ENCODE measurements at places on chromosomes 4 and X.

DNA sequence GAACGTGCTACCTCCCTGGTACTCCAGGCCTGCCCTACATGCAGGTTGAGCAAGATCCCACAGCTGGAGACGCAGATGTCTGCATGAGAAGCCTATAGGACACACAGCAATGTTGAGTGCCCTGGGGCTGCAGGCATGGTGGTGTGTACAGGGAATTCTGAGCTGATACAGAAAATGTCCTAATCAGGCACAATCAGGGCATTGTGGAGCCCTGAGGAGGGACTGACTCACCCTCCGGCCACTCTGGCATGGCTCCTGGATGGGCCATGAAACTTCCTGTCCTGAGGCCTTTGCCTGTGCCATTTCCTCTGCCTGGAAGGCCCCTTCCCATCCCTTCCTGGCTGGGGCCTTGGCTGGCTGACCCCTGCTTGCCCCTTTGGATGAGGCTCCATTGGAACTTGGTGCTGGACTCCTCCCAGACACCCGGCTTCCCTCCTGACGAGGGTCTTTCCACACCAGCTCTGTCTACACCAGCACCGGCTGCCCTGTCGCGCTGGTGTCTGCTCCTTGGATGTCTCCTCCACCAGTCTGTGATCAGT, 16.7 kb upstream of the AFAP1 start:
- DNase-seq = no peak

GRCh38 chr4:80036949-80037685, 35.9 kb downstream of the ANTXR2 start:
- no peak for DNase-seq

- DNase-seq = no peak
Observed at GRCh38 chr4:151882072-151882803, 121.4 kb upstream of the GATB start.

- DNase-seq = no peak
Observed at GRCh38 chrX:73262991-73263390, 48.3 kb upstream of the NAP1L2 start.

- DNase-seq = no peak
Observed at GRCh38 chr4:119955256-119955655, 111.4 kb downstream of the MAD2L1 start.

DNA sequence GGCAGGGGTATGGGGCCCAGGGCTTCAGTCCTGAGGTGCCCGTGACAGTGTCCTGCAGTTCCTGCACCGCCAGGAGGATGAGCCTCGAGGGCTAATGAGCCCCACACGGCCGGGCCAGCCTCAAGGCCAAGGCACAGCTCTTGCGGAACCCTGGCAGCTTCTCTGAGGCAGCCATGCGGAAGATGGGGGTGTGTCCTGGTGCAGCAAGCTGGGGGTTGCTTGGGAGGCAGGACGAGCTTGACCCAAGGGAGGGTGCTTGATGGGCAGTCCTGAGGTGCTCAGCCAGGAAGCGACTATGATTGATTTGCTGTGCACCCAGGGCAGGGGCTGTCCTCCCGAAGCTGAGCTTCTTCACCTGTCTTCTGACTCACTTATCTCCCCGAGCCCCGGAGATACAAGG, 9.1 kb upstream of the FGFR3 start:
- no peak for DNase-seq

- no peak for DNase-seq
Observed at GRCh38 chr4:153019906-153020305, 83.8 kb downstream of the FHDC1 start.

- no peak for DNase-seq
Observed at GRCh38 chr4:148069086-148069894, 337.4 kb downstream of the ARHGAP10 start.

- DNase-seq = no peak
Observed at GRCh38 chr4:24686866-24687692, 102.7 kb upstream of the DHX15 start.

DNA sequence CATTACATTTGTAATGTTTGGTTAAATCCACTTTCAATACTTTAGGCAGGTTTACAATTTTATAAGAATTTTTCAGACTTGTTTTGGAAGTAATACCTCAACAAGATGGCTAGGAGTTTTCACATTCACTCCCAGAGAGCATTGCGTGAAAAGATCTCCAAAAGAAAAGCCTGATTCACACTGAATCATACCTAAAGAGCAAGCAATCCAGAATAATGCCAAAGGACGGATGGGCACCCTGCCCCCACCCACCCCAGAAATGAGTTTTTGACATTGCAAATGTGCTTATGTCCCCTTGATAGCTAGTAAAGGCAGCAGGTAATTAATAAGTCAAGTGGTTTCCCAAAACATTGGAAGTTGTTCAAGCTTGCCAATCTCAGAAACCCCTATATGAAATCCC, 557.7 kb upstream of the TENM3 start:
- DNase-seq = no peak

- DNase-seq = no peak
Observed at GRCh38 chrX:39895218-39896110, 202.3 kb downstream of the BCOR start.

GRCh38 chrX:68332201-68332731, 101.0 kb downstream of the OPHN1 start:
- no peak for DNase-seq

DNA sequence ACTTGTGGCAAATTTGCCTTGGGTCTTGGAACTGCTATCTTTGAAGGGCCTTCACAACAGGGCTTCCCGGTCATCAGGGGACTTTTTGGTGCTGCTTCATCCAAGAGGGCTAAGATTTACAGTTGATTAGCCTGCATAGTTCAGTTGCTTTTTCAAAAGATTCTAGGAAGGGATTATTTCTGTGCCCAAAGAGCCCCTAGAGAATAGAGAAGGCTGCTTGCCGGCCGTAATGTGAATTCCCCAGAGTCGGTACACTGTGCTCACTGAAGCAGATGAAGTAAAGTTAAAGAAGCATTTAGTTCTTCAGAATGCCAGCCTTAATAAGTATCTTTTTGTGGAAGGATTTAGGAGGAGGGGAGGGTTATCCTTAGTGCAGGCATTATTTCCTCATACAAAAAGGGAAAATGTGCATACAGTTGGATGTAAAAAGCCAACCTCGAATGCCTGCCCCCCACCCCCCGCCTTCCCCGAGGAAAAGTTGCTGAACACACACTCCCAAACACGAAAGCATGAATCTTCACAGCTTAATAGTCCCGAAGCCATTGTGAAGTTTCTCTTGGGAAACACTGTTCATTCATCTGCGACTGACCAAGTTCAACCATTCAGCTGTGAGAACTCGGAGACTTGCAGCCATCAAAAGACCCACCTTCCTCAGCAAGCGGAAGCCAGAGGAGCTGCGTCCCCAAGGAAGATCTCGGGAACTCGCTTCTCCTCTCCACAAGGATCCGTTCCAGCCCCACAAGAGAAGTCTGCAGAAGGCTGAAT, 47.6 kb downstream of the ANOS1 start:
- DNase-seq = no peak

DNA sequence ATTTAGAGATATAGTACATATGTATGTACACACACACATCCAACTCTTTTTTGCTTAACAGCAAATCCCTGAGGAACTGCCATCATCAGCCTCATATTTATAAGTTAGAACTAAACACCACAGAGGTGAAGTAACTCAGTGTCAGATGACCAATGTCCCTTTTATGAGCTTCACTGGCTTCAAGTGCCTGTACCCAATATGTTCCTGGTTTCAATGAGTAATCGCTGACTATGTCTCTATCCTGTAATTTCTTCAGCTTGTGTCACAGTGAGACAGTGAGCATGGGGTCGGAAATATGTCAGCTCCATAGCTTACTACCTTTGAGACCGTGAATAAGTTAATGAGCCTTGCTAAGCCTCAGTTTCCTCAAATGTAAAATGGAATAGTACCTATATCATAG, 136.2 kb upstream of the RASGEF1B start:
- no peak for DNase-seq

- DNase-seq = no peak
Observed at GRCh38 chr4:128335541-128335940, 47.9 kb upstream of the PGRMC2 start.

- no peak for DNase-seq
Observed at GRCh38 chr4:88230461-88230891, 53.9 kb downstream of the PPM1K start.

GRCh38 chr4:187209921-187210613, 486.4 kb upstream of the FAT1 start:
- DNase-seq = no peak

DNA sequence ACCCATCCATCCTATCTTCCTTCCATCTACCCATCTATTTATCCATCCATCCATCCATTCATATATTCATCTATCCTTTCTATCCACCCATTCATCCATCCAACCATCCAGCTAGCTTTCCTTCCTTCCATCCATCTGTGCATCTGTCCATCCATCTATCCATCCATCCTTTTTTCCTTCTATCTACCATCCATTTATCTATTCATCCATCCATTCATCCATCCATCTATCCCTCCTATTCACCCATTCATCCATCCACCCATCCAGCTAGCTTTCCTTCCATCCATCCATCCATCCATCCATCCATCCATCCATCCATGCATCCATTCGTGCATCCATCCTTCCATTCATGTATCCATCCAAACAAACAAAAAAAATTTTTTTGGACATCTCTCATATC, 118.8 kb downstream of the PSAPL1 start:
- no peak for DNase-seq

DNA sequence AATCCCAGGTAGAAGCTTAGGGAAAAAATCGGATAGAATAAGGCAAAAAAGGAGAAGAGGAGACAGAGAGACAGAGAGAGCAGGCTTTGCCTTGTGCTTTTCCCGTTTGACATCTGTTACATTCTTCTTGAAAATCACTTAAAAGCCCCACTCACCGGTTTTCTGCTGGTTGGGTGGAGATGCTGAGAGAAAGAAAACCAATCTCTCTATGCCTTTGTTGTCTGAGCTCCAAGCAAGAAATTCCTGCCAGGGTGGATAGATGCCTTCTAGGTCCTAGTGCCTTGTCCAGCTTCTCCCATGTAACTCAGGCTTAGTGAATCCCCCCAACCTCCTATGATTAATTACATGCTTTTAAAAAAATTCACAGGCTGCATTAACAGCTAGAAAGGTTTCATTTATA, at the start of gene DCX:
DCX (minus strand) TSS at position 210 of the 400 bp plus-strand sequence. CDS start 1,794 bp downstream, outside the sequence.
- DNase-seq = no peak

GRCh38 chr4:155426953-155427352, 50.2 kb upstream of the MAP9 start:
- no peak for DNase-seq
